ENCODE measurements at places on chromosomes 7 and 10. TPM values are rescaled to one million over a fixed set of nuclear protein-coding genes. Genes with fewer than 3 reads are reported as not detected.

DNA sequence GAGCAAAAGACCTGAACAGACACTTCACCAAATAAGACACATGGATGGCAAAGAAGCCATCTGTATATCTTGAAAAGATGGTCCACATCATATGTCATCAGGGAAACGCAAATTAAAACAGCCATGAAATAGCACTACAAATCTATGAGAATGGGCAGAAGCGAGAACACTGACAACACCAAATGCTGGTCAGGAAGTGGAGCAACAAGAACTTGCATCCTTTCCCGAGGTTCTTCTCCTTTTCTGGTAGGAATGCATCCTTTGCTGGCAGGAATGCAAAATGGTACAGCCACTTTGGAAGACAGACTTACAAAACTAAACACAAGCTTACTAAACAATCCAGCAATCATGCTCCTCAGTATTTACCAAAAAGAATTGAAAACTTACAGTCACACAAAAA is 60.0 kb downstream of the PIK3AP1 start:
- no peaks in the 10 kb centered on the region for H3K27me3 ChIP-seq
- DNase-seq, result no peak
- no peak overlapping the region for H3K4me3 ChIP-seq

The FAM200A gene
- 4.9 TPM for total RNA-seq

- peaks cover 86% of the 10 kb centered on the region for H3K4me1 ChIP-seq
- no peaks in the 10 kb centered on the region for H3K27me3 ChIP-seq
- DNase-seq, result peak; percentile 60
Observed at GRCh38 chr10:6563075-6563474, 17.0 kb downstream of the PRKCQ start.

- H3K4me1 ChIP-seq, result no peaks in the 10 kb centered on the region
- no peak overlapping the region for H3K4me3 ChIP-seq
- no peaks in the 10 kb centered on the region for H3K36me3 ChIP-seq
- no peaks in the 10 kb centered on the region for H3K27me3 ChIP-seq
- no peak overlapping the region for H3K27ac ChIP-seq
Observed at GRCh38 chr7:90832726-90833125, 236.6 kb downstream of the CDK14 start.

DNA sequence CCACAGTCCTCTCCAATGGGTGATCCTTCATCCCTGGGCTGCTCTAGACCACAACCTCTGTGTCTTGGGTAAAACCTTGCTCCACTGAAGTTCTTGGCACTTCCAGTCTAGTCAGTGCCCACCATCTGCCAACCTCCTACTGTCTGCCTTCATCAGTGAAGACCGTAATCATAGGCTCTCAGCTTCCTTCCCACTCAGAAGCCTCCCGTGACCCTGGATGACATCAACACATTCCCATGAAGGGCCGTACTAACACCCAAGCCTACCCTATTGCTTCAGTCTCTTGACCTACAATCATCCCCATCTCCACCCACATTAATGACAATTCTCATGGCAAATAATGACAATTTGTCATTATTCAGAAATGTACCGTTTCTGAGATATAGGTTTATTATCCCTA is 27.6 kb upstream of the GARS1 start:
- no peak overlapping the region for H3K4me3 ChIP-seq
- no peak for DNase-seq
- H3K4me1 ChIP-seq, result no peaks in the 10 kb centered on the region

The ABCB4 gene
- not detected for total RNA-seq

DNA sequence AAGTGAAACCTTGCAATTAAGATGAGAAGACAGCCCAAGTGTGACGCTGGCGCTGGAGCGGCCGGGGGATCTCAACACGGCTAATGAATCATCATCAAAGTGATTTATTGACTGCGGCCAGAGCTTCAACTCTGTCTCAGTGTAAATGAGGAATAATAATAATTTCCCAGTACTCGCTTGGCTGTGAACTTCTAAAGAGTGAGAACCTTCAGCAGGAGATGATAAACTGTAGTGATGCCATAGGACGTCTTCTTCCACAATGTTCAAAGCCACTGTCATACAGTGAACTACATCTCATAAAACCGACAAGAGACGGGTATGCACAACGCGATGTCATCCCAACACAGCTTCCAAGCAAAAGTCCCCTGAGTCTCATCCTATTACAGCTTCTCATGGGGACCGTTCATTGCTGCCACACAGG is 123.6 kb upstream of the NOBOX start:
- H3K4me1 ChIP-seq, result peaks cover 11% of the 10 kb centered on the region
- H3K27me3 ChIP-seq, result no peaks in the 10 kb centered on the region
- H3K4me3 ChIP-seq, result no peak overlapping the region
- H3K36me3 ChIP-seq, result no peaks in the 10 kb centered on the region
- no peak for DNase-seq
- no peak overlapping the region for H3K27ac ChIP-seq

The CNTNAP2 gene
- total RNA-seq, result not detected

The IQUB gene
- not detected for total RNA-seq

DNA sequence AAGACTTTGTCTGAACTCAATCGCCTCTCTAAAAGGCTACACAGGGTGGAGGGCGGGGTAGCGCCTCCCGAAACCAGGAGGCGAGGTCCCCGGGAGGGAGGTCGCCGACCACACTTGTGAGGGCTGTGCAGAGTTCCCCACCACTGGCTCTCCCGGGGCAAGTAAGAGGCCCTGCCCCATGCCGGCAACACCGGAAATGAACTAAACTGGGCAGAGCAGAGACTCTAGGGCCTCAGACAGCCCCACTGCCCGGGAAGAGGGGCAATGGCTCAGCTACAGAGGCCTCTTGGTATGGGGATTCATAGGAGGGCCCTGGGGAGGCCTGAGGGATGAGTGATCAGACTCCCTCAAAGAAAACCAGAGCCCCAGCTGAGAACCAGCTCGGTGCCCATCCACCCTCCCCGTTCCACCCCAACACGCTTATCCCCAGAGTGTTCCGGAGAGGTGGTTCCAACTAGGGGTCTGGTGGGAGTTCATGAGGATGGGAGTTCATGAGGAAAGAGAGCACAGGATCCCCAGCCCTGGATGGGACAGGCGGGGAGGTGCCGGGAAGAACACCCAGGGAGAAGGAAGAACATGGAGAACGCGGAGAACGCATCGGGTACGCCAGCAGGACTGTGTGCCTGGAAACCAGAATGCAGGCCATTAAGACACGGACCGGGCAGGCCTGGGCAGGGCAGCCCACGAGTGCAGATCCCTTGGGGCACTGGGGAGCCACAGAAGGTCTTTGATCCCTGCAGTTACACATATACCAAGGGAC is 89.4 kb upstream of the MYL10 start:
- H3K36me3 ChIP-seq, result no peaks in the 10 kb centered on the region
- H3K4me3 ChIP-seq, result no peak overlapping the region
- peaks cover 7% of the 10 kb centered on the region for H3K4me1 ChIP-seq
- no peak overlapping the region for H3K27ac ChIP-seq

DNA sequence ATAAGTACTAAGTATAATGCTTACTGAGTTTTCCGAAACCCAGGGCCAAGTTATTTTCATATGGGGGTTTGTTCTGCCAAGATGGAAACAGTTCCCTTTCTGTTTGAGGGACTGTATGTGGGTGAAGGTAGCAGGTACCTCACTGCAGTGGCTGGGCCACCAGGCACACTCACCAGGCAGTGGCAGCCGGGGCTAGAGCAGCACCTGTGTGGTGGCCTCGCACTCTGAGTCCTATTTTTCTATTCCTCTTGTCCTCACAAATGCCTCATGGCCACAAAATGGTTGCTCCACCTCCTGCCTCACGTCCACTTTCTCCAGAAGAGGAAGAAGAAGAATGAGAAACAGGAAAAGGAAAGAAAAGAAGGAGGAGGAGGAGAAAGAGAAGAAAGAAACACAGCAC is 167.3 kb upstream of the SHH start:
- H3K4me1 ChIP-seq, result no peaks in the 10 kb centered on the region
- H3K27me3 ChIP-seq, result peaks cover 11% of the 10 kb centered on the region
- no peaks in the 10 kb centered on the region for H3K36me3 ChIP-seq
- H3K27ac ChIP-seq, result no peak overlapping the region

The GRID1 gene
- not detected for total RNA-seq

GRCh38 chr10:13462551-13462950 is 66.3 kb downstream of the BEND7 start:
- H3K36me3 ChIP-seq, result no peaks in the 10 kb centered on the region
- peaks cover 17% of the 10 kb centered on the region for H3K27me3 ChIP-seq
- H3K27ac ChIP-seq, result no peak overlapping the region
- DNase-seq, result no peak
- H3K4me3 ChIP-seq, result no peak overlapping the region

The NHLRC2 gene
- 23.7 TPM for total RNA-seq

- H3K4me1 ChIP-seq, result no peaks in the 10 kb centered on the region
- DNase-seq, result no peak
- peaks cover 1% of the 10 kb centered on the region for H3K27me3 ChIP-seq
- H3K27ac ChIP-seq, result no peak overlapping the region
- H3K4me3 ChIP-seq, result no peak overlapping the region
Observed at GRCh38 chr10:97574374-97575126, 2.0 kb downstream of the ANKRD2 start.

The ANKRD30A gene
- not detected for total RNA-seq

- no peaks in the 10 kb centered on the region for H3K4me1 ChIP-seq
- no peaks in the 10 kb centered on the region for H3K27me3 ChIP-seq
- H3K4me3 ChIP-seq, result no peak overlapping the region
- H3K27ac ChIP-seq, result no peak overlapping the region
- no peak for DNase-seq
- no peaks in the 10 kb centered on the region for H3K36me3 ChIP-seq
Observed at GRCh38 chr10:59537501-59537900, 172.1 kb downstream of the SLC16A9 start.

The SPDYE3 gene
- total RNA-seq, result not detected

DNA sequence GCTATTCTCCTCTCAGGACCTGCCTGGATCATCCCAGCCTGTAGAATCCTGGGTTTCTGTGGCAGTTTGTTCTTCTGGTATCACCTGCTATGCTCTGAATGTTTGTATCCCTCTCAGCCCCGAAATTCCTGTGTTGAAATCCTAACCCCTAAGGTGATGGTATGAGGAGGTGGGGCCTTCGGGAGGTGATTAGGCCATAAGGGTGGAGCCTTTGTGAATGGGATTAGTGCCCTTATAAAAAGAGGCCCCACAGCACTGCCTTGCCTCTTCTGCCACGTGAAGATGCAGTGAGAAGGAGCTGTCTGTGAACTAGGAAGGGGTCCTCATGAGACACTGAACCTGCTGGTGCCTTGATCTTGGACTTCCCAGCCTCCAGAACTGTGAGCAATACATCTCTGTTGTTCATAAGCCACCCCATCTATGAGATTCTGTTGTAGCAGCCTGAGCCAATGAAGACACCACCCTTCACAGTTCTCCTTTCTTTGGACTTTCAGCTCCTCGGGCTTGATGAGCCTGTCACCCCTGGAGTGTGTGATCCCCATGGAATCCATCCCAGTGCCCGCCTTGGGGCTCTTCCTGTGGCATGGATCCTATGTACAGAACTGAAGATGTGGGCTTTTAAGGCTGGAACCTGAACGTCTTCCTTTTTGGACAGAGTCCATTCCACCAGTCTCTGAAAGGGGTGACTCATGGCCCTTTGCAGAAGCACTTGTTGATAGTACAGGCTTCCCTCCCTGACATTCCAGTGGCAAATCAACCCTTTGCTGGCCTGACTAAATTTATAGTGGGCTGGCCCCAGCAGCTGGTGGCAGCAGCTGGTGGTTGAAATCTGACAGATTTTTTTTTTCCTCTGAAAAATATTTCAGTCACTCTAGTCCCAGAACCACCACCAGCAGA is 138.0 kb downstream of the TACC2 start:
- H3K36me3 ChIP-seq, result no peaks in the 10 kb centered on the region
- DNase-seq, result no peak
- H3K27me3 ChIP-seq, result no peaks in the 10 kb centered on the region
- no peak overlapping the region for H3K27ac ChIP-seq

The TM9SF3 gene
- 73.5 TPM for total RNA-seq

- H3K36me3 ChIP-seq, result no peaks in the 10 kb centered on the region
- H3K27ac ChIP-seq, result no peak overlapping the region
Observed at GRCh38 chr7:12788171-12788570, 100.7 kb downstream of the ARL4A start.

DNA sequence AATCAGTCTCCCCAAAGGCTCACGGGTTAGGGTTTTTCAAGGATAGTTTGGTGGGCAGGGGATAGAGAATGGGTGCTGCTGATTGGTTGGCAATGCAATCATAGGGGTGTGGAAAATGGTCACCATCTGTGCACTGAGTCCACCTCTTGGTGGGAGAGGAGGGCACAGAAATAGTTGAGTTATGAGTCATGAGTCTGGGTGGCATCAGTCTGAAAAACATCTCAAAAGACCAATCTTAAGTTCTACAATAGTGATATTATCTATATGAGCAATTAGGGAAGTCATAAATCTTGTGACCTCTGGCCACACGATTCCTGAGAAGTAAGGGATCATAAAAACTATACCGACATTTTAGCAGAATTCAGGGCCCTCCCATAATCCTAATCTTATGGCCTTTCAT is 62.7 kb downstream of the LGI1 start:
- no peak overlapping the region for H3K27ac ChIP-seq
- no peak for DNase-seq
- no peak overlapping the region for H3K4me3 ChIP-seq
- no peaks in the 10 kb centered on the region for H3K4me1 ChIP-seq
- H3K27me3 ChIP-seq, result peaks cover 38% of the 10 kb centered on the region
- H3K36me3 ChIP-seq, result no peaks in the 10 kb centered on the region

The C10orf67 gene
- not detected for total RNA-seq

The CALHM1 gene
- total RNA-seq, result 0.21 TPM

The TRIM50 gene
- not detected for total RNA-seq

DNA sequence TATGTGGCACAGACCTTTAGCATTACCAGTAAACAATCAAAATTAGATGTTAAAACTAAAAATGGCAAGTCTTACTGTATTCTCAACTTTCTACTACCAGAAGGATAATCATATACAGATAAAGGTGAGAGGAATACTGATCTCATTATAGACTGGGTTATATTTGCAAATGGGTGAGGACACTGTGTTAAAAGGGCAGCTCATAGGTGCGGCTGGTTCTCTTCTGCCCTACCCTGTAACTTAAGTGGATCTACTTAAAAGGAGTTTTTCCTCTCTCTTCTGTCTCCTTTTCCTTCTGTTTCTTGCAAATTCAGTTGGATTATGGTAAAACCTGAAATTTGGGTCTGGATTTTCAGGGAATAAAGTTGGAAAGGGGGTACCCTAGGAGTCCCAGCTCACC is 33.0 kb downstream of the WASL start:
- H3K4me1 ChIP-seq, result peaks cover 63% of the 10 kb centered on the region
- no peak for DNase-seq
- H3K27ac ChIP-seq, result no peak overlapping the region
- no peak overlapping the region for H3K4me3 ChIP-seq
- H3K27me3 ChIP-seq, result no peaks in the 10 kb centered on the region

DNA sequence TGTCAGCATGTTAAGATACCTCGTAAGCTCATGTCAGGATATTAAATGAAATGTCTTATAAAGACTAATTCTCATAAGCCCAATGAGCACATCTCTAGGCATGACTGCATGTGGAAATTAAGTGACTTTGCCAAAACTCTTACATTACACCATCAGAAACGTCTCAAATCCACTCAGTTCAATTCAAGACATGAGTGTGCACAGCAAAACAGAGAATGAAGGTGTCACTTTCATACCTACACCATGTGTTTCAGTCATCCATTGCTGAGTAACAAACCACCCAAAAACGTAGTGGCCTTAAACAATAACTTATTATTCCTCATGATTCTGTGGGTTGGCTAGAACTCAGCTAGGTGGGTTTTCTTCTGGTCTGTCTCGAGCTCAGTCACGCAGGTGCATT is 99.8 kb downstream of the ATE1 start:
- H3K27ac ChIP-seq, result no peak overlapping the region
- no peaks in the 10 kb centered on the region for H3K4me1 ChIP-seq
- H3K36me3 ChIP-seq, result peaks cover 16% of the 10 kb centered on the region
- no peak for DNase-seq
- no peaks in the 10 kb centered on the region for H3K27me3 ChIP-seq

GRCh38 chr10:49328401-49329145 is 29.6 kb downstream of the C10orf71 start:
- H3K4me1 ChIP-seq, result no peaks in the 10 kb centered on the region
- no peaks in the 10 kb centered on the region for H3K36me3 ChIP-seq
- H3K27me3 ChIP-seq, result no peaks in the 10 kb centered on the region
- no peak overlapping the region for H3K27ac ChIP-seq
- H3K4me3 ChIP-seq, result no peak overlapping the region
- no peak for DNase-seq

The ASZ1 gene
- total RNA-seq, result not detected
